ENCODE measurements at places on chromosomes 4 and X.

DNA sequence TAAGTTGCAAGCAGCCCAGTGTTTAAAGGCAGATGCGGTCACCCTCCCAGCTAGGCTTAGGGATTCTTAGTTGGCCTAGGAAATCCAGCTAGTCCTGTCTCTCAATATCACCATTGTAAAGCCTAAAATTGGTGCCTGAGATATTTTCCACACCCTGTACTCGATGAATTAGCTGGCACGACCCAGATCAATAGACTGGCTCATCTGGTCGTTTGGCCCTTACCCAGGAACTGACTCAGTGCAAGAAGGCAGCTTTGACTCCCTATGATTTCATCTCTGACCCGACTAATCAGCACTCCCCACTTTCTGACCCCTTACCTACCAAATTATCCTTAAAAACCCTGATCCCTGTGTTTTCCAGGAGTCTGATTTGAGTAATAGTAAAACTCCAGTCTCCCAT is 384.9 kb upstream of the SLC7A11 start:
- no peak for DNase-seq

DNA sequence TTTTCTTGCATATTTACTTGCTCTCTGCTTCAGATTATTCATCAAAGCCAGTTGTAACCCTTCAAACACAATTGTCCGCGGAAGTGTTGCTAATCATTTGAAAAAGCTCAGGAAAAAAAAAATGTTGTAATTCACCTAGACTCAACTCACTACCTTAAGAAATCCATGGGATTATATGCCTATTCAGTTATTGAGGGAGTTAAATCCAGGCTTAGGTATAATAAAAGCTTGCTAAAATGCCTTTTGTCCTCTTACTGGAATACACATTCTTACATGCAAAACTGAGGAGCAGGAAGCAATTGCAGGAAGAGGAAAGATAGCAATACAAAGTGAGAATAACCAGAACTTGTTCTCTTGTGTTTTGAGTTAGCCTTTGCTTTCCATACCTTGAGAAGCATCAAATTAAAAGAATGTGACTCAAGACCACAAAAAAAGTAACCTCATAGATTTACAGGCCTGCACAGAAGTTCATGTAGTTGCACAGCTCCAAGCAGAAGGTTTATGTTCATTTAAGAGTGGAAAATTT is 91.4 kb upstream of the FAM241A start:
- DNase-seq: no peak

GRCh38 chr4:52983563-52984303 is 121.6 kb downstream of the RASL11B start:
- peak; percentile 69 for DNase-seq

GRCh38 chr4:8773124-8773931 is 98.3 kb downstream of the HMX1 start:
- no peak for DNase-seq

- DNase-seq: no peak
Observed at GRCh38 chr4:20203508-20203907, 48.2 kb upstream of the SLIT2 start.

- DNase-seq: no peak
Observed at GRCh38 chrX:7191681-7192110, 43.7 kb upstream of the PUDP start.

GRCh38 chr4:148978301-148978700 is 536.1 kb upstream of the NR3C2 start:
- no peak for DNase-seq

DNA sequence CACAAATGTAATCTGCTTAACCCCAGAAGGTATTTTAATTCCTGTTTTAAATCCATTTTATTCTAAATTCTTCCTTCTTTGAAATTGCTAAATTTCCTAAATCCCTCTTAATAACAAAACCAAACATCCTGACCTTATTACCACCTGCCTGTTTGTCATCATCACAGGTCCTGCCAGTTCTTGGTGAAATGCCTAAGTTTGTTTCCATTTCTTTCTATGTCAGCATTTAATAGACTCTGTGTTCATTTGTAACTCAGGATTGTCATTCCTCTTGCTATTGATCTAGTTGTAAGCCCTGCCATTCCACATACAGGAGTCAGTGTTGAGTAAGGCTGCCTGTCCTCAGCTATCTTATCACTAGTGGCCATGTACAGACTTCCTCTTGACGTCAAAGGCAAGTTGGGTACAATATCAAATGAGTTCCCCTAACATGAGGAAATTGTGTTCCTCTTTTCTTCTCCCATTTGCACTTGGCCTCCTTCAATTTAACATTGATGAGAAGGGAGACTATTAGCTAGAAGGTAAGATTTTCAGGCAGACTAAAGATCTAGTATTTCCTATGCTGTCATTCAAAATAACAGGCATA is 440.1 kb downstream of the AFF2 start:
- DNase-seq: peak; percentile 70

- no peak for DNase-seq
Observed at GRCh38 chrX:30253257-30253656, 6.3 kb downstream of the MAGEB1 start.

DNA sequence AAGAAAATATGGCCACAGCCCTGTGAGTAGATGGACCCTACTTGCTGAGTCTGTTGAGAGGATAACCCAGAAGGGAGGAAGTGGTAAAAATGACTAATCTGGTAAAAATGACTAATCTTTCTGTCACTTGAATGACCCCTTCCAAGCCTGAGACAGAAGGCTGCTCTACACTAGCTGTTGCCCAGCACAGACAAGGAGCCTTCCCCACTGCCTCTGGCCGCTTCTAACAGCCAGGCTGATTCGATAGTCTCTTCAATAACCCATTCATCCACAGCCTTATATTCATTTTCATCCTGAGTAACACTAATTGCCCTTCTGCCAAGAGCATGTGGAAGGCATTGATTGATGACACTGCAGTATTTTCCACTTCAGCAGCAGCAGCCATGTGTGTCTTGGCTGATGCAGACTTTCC is 18.4 kb downstream of the MAGEB17 start:
- peak; percentile 26 for DNase-seq

GRCh38 chrX:8319359-8319758 is 145.3 kb upstream of the VCX3B start:
- no peak for DNase-seq

DNA sequence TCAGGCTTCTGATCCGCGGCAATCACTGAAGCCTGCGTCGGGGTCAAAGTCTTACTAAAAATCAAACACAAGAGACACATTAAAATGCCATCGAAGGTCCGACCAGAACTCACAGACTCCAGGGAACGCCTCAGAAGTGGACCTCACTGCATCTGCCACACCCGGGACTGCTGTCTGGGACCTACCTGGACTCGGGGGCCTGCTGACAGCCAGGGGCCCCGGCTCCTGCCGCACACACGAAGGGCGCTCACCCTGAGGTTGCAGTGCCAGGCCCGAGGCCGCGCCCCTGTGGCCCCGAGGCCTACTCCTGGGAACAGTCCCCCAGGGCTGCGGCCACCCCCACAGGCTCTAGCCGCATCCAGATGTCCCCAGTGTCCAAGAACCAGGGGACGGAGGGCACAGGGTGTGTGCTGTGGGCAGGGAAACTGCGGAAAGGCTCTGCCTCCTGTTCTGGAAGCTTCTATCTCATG is 7.4 kb downstream of the CTBP1 start:
- no peak for DNase-seq

GRCh38 chr4:168880811-168881595 is 129.1 kb downstream of the CBR4 start:
- peak; percentile 92 for DNase-seq

- DNase-seq: no peak
Observed at GRCh38 chr4:159925770-159926169, 822.9 kb downstream of the RAPGEF2 start.

- peak; percentile 18 for DNase-seq
Observed at GRCh38 chr4:3299122-3299975, 6.5 kb downstream of the RGS12 start.

DNA sequence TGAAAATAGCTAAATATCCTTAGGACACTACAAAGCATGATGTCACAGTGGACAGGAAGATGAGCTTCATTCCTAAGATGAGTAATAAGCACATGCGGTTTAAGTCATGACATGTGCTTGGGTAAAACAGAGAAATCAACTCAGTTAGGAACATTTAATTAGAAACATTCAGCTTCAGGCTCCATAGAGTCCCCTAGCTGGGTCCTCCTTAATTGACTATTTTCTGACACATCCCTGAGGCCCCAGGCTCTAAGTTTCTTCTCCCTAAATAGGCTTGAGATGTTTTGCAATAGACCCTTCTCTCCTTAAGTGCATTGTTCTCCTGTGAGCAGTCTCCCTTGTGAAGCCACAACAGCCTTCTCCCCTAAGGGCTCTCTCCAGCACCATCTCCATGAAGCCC is 70.4 kb upstream of the ANXA3 start:
- no peak for DNase-seq

DNA sequence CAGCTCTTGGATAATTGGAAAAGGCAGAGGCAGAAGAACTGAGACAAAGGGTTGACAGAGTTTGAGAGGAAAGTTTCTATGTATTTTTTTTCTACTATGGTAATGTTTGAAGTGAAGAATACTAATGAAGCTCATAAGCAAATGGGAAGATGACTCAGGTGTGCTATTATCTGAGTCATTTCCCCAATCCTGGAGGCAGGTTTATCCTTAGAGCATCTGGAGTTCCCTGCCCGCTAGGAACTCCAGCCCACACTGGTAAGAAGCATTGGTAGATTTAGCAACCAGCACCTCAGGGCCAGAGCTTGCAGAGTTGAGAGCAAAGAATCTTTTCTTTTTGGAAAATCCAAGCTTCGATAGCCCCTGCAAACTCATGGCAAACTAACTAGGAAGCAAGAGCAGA is 55.2 kb downstream of the DOCK11 start:
- DNase-seq: no peak

DNA sequence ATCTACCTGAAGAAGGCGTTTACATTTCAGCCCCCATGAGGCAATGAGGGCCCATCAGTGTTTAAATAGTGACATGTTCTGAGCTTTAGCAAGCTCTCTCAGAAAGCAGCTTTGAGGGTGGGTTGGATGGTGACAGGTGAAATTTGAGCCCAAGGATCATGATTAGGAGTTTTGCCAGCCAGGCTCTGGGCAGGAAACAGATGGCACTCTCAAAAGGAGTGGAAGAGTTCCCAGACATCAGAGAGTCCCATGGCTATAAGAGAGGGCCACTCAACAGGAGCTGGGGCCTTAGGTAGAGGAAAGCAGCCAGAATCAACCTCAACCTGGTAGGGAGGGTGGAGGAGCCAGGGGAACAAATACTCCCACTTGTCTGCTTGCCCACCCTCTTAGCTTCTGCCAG is 499.8 kb downstream of the MID1IP1 start:
- no peak for DNase-seq

- DNase-seq: no peak
Observed at GRCh38 chr4:52932591-52933470, 70.7 kb downstream of the RASL11B start.

DNA sequence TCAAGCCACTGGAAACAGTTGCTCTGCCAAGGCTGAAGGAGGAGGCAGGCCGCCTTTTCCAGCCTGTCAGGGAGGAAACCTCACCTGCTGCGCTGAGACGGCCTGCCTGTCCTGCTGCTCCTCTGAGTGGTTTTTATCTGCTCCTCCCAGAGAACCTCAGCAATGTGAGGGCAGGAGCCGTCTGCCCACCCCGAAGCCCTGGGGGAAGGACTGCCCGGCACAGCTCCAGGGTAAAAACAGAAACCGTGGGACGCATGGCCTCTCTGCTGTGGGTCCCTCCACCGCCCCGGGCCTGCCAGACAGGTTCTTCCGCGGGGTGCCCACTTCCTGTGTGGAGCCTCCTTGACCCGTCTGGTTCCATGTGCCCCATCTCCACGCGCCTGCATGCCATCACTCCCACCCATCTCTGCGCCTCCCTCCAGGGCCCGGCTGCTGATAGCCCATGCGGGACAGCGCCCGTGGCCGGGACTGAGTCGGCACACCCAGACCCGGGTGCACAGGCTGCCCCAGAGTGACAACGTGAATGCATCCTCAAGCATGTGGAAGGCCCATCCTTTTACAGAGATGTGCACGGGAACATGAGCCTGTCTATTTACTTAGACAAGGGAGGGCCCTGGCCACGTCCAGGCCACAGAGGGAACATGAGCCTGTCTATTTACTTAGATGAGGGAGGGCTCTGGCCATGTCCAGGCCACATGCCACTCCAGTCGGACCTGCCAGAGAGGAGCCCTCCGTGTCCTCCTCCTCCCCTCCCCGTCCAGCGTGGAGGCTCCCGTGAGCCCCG is 4.0 kb upstream of the SLC49A3 start:
- no peak for DNase-seq

DNA sequence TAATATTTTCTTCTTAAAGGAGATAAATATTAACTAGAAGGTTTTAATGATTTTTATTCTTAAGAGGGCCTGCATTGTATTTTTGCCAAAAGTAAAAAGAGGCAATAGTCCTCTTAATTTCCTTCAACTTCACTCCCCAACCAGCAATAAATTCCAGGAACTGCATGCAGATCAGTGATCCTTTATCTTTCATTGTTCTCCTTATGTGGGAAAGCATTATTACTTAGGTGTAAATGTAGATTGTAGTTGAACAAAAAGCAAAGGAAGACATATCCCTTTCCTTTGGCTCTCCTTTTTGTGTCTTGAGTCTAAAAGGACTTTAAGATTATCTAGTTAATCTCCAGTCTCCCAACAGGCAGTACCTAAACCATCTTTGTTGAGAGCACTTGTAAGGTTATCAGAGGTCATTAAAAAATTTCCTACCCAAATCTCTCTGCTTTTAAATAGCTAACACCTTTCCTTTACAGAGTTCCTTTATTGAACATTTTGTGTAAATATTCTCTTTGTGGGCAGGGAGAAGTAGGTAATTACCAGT is 55.3 kb downstream of the RAPGEF2 start:
- DNase-seq: no peak

DNA sequence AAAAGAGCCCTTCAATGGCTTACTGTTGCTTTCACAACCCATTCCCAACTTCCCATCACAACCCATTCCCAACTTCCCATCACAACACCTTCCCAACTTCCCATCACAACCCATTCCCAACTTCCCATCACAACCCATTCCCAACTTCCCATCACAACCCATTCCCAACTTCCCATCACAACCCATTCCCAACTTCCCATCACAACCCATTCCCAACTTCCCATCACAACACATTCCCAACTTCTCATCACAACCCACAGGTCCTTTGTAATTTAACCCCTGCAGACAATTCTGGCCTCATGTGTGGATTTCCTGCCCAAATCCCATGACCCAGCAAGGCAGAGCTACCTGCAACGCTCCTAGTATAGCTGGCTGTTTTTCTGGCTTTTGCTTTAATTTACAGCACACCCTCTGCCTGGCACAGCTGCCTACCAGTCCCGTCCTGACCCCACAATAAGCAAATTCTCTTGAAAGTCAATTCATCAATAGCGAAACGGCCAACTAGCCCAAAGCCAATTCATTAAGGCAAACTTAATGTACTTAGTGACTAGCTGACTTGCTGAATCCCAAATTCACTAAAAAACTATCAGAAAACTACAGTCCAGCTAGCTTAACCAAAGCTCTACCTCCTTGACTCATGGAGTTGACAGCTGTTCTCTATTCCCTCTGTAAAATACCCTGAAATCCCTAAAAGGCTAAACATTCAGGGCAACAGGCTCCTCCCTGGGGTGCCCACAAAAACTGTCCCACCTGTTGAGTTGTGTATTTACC is 75.6 kb downstream of the AFAP1 start:
- peak; percentile 90 for DNase-seq

DNA sequence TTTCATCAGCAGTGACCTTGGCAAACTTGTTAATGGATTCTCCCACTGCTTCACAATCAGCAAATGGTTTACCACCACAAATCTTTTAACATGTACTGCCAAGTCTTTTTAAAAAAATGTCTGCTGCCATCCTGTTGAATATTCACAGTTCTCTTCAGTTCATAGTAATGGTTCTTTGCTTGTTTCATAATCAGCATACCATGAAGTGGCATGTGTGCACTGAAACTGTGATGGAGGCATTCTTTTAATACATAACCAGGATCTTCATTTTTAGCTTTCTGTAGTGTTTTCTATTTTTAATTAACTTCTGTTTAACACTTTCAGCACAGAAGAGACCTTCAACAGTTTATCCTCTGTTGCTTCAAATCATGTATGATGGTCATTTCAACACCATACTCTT is 230.1 kb upstream of the ARSJ start:
- no peak for DNase-seq
